Left ventricle myocardium inferior (tissue), 1 donor: ENCODE measurements at places on chromosomes 4 and X. TPM values are rescaled to one million over a fixed set of nuclear protein-coding genes. Genes with fewer than 3 reads are reported as not detected.

P2RY8 gene
- 1.9 TPM for total RNA-seq

PFKFB1 gene
- total RNA-seq = 0.19 TPM

GRCh38 chr4:107996949-107997788 is 7.5 kb downstream of the HADH start:
- peaks cover 97% of the 10 kb centered on the region for H3K4me1 ChIP-seq
- peak overlapping the region; percentile 7 for H3K4me3 ChIP-seq
- H3K36me3 ChIP-seq = no peaks in the 10 kb centered on the region
- DNase-seq = no peak

DNA sequence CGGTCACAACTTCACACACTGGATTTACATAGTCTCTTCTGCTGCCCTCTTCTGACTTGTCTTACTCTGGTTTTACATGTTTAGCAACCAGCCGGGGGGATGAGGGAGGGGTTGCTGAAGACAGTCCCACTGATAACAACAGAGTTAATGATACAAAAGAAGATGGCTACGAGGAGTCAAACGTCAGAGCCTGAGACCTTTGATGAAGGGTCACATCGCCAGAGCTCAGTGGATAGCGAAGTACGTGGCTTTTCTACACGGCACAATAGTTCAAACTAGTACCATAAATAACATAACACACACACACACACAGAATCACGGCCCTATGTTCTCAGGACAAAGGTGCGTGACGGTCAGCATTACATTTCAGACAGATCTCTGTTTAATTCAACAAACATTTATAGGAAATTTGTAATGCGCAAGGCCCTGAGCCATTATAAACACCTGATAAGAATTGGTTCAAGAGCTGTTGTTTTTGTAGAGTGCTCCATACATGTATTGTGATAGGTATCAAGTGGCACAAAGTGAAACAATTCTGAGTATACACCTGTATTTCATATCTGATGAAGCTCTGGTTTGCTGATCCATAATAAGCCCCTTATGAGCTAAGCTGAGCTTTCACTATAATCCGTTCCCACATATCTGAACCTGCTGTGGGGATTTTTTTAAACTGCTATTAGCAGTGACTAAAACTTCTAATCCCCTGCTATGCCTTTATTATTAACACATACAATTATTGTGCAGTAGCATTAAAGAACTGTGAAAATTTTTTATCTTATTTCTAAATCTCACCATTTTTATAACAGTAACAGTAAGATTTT is 100.0 kb downstream of the NR3C2 start:
- H3K4me1 ChIP-seq = peaks cover 54% of the 10 kb centered on the region
- H3K27me3 ChIP-seq = no peaks in the 10 kb centered on the region
- H3K27ac ChIP-seq = peak overlapping the region; percentile 33

- no peaks in the 10 kb centered on the region for H3K36me3 ChIP-seq
- no peak overlapping the region for H3K27ac ChIP-seq
- DNase-seq = no peak
- H3K27me3 ChIP-seq = peaks cover 9% of the 10 kb centered on the region
Measured at GRCh38 chr4:38814386-38814785, 9.8 kb upstream of the TLR1 start.

DNA sequence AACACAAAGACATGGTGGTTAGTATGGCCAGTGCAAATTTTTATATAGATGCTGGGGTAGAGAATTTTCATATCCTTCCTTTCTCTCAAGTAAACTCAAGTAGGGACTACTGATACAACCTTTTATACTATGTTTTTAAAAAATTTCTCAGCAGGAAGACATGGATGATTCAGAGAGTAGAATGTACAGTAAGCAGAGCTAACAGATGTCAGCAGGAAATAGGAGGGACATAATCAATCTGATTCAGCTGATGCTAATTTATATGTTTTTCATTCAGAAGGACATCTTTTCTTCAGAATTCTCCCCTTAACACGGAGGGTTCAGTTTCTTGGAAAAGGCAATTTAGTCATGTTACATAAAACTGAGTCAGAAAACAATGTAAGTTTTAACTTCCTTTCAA is 95.4 kb downstream of the GRIA2 start:
- no peak for DNase-seq
- no peaks in the 10 kb centered on the region for H3K36me3 ChIP-seq
- H3K27ac ChIP-seq = no peak overlapping the region
- no peaks in the 10 kb centered on the region for H3K27me3 ChIP-seq
- no peaks in the 10 kb centered on the region for H3K4me1 ChIP-seq

DNA sequence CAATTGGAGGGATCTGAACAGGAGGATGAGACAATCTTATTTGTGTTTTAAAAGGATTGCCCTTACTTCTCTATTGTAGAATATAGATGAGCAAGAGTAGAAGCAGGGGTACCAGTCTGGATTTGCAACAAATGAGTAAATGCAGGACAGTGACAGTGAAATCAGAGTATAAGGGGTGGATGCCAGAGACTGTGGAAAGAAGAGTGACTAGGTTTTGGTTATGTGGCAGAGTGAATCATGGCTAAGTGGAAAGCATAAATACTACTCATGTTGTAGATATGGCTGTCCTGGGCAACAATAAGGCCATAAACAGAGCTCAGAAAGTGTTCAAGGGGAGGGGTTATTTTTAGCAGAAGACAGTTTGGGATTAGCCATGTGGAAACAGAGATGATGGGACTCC is 6.0 kb upstream of the VSIG4 start:
- no peak overlapping the region for H3K4me3 ChIP-seq
- no peak for DNase-seq
- no peaks in the 10 kb centered on the region for H3K4me1 ChIP-seq
- H3K27ac ChIP-seq = no peak overlapping the region
- no peaks in the 10 kb centered on the region for H3K27me3 ChIP-seq

DNA sequence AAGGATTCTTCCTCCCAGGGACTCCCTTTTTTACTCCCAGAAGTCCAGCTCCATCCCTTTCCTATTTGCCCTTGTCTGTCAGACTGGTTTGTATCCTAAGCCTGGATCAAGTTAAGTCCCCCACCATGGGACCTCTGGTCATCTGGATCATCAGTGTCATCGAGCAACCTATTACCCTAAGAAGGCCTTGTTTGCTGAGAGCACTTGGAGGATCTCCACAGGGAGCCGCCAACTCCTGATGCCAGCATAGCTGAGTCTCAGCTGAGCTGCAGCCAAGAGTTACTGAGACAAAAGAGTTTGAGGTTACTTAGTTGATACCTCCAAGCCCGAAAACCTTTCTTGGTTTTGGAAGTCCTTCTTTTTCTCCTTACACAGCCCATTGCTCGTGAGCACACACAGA is 10.1 kb upstream of the DAPP1 start:
- H3K4me1 ChIP-seq = peaks cover 29% of the 10 kb centered on the region
- no peak for DNase-seq
- no peak overlapping the region for H3K27ac ChIP-seq
- H3K36me3 ChIP-seq = no peaks in the 10 kb centered on the region
- no peaks in the 10 kb centered on the region for H3K27me3 ChIP-seq

DNA sequence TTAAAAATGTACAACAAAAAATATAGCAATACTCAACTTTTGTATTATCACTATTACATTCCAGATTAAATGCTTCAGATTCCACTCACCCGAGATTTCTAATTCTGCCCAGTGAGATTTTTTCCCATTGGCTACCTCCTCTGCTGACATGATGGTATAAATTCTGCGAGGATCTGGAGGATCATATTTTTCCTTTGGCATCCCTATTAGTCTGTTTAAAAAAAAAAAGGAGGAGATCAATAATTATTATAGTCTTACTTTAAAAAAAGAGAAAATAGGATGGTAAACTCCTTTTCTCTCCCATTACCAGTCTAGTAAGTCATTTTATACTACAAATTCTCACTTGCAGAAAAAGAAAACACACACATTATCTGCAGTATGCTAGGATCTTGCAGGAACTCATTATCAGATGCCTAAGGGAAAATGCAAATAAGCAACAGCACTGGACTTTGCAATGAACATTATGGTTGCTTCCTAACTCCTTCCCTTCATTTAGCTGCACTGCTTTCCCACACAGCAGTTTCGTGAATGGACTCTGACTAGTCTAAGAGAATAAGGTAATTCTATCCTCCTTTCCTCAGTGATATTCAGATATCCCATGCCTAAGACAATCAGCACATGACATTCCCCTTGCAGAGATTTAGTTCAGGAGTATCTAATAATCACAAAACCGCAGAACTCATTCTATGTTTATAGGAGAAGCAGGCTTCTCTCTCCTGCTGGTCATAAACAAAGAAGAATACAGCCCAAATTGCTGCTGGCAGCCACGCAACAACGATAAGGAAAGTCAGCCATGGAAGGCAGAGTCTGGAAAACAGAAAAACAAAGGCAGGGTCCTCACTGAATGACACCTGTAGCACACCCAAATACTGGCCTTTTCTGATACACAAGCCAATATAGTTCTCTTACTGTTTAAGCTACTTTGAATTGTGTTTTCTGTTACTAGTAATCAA is 42.7 kb downstream of the CNOT6L start:
- no peak for DNase-seq
- no peak overlapping the region for H3K4me3 ChIP-seq
- no peak overlapping the region for H3K27ac ChIP-seq
- H3K27me3 ChIP-seq = no peaks in the 10 kb centered on the region
- H3K36me3 ChIP-seq = peaks cover 21% of the 10 kb centered on the region
- H3K4me1 ChIP-seq = peaks cover 29% of the 10 kb centered on the region
